Endothelial cell (in vitro differentiated cells): ENCODE measurements at places on chromosomes 2 and 18.

GRCh38 chr2:144460727-144461307 is 59.1 kb downstream of the ZEB2 start:
- DNase-seq = no peak

- no peak for DNase-seq
Measured at GRCh38 chr2:145273840-145274239, 753.9 kb upstream of the ZEB2 start.

DNA sequence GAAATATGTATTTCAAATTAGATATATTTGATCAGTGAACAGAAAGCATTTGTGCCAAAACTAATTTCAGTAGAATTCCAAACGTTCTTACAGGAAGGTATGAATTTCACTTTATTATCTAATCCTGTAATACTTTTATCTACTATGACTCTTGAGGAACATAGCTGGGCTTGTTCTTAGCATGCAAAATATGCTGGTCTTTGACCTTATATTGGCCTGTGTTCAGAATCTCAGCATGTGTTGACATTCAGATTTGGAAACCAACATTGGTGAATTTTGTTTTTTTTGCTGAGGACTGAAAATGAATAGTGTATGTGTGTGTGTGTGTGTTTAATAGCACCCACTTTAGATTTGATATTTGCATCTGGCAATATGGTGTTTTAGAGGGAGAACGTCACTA is 112.2 kb downstream of the MEIS1 start:
- no peak for DNase-seq

DNA sequence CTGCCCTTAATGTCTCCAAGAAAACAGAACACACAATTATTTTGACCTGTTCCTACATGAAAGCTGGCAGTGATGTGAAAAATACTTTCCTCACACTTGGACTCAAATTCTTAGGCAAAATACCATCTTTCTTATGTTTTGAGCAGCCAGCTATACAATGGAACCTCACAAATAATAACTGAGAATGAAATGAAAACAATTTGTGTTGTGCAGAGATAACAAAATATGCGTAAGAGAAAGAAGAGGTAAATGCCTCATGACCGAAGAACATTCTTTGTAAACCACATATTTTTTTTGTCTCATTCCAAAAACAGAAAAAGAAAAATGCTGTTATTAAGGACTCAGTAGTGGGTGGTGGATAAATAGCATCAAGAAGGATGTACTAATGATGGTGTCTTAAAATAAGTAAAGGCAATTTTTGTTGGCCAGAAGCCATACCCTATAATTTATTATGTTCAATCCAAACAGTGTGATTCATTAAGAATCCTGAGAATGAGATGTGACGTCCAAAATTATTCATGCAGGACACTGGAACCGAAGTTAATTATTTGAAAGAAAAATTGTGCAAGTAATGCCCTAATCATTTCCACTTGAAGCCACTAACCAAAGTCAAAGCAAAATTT is 193.0 kb upstream of the NETO1 start:
- no peak for DNase-seq

DNA sequence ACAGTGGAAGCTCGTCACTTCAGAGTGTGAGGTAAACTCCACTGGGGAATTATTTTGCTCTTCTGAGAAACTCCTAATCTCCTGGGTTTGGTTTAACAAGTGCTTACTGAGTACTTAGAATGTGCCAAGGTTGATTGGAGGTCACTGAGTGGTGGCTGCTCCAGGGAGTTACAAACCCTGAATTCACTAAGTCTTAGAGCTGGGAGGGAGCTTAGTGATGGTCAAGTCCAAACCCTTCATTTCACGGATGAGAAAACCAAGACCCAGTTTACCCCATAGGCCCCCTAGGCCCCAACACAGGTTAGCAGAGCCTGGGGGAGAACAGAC is 52.0 kb downstream of the SLC4A5 start:
- DNase-seq = no peak

DNA sequence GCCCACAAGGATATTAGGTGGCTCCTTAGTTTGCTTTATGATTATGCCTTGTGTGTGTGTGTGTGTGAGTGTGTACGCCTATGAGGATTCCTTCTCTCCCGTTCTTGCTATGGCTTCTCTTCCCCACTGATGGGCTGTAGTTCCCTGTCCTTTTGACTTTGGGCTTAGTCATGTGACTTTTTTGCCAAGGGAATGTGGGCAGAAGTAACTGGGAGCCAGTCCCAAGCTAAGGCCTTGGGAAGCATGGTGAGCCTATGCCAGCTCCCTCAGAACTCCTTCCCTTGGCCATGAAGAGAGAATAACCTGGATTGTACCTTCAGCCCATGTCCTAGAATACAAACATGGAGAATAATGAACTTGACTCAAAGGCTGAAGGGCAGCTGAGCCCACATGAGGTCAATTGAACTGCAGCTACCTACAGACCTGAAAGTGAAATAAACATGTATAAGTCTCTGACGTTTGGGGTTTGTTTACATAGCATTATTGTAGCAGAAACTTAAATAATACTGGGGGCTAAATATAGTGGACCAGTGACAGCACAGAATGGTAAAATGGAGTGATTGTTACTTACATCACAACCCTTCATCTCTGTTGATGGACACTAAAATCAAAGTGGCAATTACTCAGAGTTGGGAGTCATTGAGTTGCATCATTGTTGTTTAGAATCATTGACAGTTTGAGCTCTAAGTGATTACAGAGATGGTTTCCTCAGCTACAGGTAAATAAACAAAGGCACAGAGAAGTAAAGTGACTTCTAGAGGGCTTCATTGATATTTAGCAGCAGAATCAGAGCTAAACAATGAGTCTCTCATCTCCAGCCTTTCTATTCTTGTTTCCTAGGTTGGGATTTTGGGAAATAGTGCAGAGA is 15.3 kb upstream of the IL36G start:
- DNase-seq = no peak

GRCh38 chr2:231935207-231935524 is 9.0 kb upstream of the NPPC start:
- DNase-seq = no peak

DNA sequence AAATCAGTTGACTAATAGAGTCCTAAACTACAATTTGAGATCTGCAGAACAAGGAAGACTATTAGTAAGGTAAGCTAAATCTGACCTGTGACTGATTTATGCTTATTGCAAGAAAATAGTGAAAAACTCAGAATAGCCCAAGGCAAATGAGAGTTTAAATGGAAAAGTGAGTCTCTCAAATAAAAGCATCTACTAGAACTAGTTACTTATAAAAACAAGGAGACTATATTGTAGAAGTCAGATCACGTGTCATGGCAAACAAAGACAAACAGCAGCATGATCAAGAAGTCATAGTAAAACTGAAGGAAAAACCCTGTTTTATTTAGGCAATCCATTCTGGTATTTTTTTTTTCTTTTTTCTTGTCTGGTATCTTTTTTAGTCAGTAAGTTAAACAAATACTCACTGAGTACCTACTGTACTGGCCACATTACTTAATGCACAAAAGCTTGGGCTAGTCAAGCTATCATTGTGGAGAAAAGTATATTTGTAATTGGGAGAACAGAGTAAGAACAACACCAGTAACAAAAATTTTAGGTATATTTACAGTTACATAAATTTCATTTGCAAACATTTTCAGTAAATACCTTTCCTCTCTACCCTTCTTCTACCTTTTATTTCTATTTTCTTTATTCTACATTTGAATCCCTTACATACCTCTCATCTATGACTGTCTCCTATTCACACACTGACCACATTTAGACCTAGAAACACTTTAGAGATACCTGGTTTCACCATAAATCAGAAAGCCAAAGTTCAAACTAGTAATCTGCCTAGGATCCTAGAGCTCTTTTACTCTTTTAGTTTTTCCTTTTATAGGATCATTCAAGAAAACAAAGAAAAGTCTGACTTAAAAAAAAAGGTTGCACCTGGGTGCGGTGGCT is 23.7 kb downstream of the CCDC88A start:
- no peak for DNase-seq

GRCh38 chr18:34890486-34891085 is 150.6 kb upstream of the MAPRE2 start:
- DNase-seq = no peak

- no peak for DNase-seq
Measured at GRCh38 chr2:227865291-227865690, 6.1 kb upstream of the DAW1 start.

DNA sequence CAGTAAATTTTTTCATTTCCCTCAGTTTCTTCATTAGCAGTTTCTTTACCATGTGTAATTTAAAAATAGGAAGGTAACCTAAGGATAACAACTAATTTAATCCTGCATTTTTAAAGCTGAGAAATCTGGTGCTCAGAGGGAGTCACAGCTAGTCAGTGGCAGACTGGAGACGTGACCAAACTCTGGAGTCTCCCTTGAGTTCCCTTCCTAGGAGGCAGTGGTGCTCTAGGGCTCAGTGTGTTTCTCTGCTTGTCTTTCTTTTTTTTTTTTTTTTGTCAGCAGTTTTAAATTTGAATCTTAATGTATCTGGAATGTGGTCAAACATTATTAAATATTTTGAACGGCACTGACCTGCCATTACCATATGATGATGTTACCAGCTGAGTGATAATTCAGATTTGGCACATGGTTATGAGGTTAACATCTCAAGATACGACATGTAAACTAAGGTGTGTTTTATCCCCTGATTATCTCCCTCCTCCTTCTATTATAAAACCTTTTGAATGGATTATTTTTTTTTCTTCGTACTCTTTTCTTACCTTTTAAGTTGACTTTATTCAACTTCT is 226.2 kb downstream of the GALNT13 start:
- DNase-seq = no peak
